CD4-positive, CD25-positive, alpha-beta regulatory T cell (primary cell): ENCODE measurements at places on chromosomes 5 and 9.

DNA sequence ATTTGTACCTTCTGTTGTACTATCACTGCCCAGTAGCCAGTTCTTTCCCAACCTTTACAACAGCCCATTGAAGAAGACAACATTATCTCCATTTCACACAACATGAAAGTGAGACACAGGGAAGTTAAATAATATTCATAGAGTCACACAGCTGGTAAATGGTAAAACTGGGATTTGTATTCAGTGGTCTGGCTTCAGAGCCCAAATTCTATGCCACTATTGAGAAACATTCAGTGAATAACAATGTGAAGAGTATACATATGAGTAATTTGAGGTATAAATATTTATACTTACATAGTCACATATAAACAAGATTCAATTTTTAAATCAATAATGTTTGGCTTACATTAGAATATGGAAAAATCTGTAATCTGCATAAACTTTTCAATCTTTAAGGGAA is 13.8 kb downstream of the SMIM15 start:
- no peaks in the 10 kb centered on the region for H3K36me3 ChIP-seq
- H3K4me1 ChIP-seq: no peaks in the 10 kb centered on the region
- no peaks in the 10 kb centered on the region for H3K27me3 ChIP-seq
- no peak overlapping the region for H3K27ac ChIP-seq
- no peak overlapping the region for H3K4me3 ChIP-seq

DNA sequence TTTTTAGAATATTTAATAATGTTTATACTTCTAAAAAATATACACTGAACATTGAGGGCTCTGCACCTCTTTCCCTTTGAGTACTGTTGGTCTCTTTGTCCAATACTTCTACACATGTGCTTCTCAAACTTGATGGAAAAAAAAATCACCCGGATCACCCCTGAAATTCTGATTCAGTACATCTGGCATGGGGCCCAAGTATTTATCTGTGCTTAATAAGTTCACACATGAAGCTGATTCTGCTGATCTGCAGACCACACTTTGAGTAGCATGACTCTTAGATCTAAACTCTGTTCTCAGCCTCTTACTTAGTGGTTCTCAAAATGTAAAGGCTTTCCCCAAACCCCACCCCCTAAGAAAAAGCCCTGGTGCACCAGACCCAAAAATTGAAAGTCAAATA is 12.0 kb downstream of the RUSC2 start:
- no peak overlapping the region for H3K4me3 ChIP-seq
- no peaks in the 10 kb centered on the region for H3K4me1 ChIP-seq
- H3K27me3 ChIP-seq: peaks cover 3% of the 10 kb centered on the region
- H3K27ac ChIP-seq: no peak overlapping the region
- no peak for DNase-seq

DNA sequence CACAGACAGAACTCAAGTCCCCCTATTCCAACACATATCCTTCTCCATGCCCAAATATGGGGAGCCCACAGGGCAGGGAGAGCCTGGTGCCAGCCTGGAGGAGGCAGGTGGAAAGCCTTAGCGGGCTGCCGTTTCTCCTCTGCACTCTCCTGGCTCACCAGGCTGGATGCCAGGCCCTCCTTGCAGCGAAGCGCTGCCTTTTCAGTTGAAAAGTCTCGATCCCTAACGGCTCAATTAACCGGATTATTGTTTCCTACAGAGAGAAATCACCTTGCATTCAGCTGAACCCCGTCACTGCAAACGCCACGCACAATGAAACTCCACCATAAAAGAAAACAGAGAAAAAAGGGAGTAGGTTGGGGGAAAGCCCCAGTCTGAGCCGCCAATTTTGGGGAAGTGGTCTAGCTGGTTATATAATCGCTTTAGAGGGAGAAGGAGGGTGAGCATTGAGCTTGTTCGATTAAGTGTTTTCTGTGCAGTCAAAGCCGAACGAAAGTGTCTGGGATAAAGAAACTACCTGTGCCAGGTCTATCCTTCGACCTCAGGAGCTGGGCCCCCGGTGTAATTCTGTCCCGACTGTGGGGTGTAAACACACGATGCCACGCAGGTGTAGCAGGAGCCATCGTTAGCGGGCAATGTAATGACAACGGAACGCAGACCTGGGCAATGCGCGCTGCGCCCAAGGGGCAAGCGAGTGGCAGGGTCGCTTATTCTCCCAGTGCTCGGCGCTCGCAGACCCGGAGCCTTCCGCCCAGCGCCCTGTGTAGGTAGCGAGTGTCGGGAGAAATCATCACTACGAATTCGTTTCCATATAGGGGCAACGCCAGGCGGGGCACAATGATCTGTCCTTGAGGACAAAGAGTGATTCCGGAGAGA is 3.8 kb downstream of the BARHL1 start:
- peaks cover 12% of the 10 kb centered on the region for H3K4me1 ChIP-seq
- peaks cover 22% of the 10 kb centered on the region for H3K27me3 ChIP-seq
- no peak overlapping the region for H3K27ac ChIP-seq
- no peak for DNase-seq

- H3K27ac ChIP-seq: no peak overlapping the region
- no peaks in the 10 kb centered on the region for H3K36me3 ChIP-seq
- no peak overlapping the region for H3K4me3 ChIP-seq
- DNase-seq: no peak
- H3K27me3 ChIP-seq: no peaks in the 10 kb centered on the region
Observed at GRCh38 chr5:88815050-88815789, 67.8 kb downstream of the MEF2C start.

- no peaks in the 10 kb centered on the region for H3K36me3 ChIP-seq
- no peaks in the 10 kb centered on the region for H3K27me3 ChIP-seq
- H3K4me3 ChIP-seq: peak overlapping the region; percentile 26
- H3K4me1 ChIP-seq: peaks cover 18% of the 10 kb centered on the region
- DNase-seq: no peak
- H3K27ac ChIP-seq: peak overlapping the region; percentile 10
Observed at GRCh38 chr5:66841264-66841663, 245.1 kb downstream of the MAST4 start.

- no peaks in the 10 kb centered on the region for H3K27me3 ChIP-seq
- peak overlapping the region; percentile 42 for H3K4me3 ChIP-seq
- peak; percentile 51 for DNase-seq
- peaks cover 51% of the 10 kb centered on the region for H3K36me3 ChIP-seq
Observed at GRCh38 chr5:179836225-179837019, 15.7 kb downstream of the SQSTM1 start.
